Fibroblast of skin of left biceps (primary cell): ENCODE measurements at places on chromosomes 12 and 14.

GRCh38 chr12:43029971-43030370 lies 440.4 kb upstream of the PRICKLE1 start:
- DNase-seq, result no peak

GRCh38 chr14:59301354-59301753 lies 112.9 kb downstream of the DAAM1 start:
- DNase-seq, result no peak

DNA sequence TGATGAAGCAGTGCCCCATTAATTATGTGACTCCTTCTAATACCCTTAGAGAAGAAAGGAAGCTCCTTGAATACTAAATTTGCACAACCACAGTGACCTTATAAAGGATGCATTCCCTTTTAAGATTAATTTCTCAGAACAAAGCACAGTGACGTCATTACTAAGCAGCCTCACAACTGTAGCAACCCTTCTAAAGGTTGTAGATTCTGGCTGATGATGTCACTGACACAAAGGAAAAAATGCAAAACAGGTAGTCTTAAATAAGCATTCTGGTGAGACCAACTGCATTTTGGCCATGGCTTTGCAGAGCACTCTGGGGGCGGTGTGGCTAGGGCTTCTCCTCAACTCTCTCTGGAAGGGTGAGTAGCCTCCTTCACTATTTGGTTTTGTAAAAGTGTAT lies 38.4 kb upstream of the OR4E1 start:
- no peak for DNase-seq

- no peak for DNase-seq
These were observed 46.9 kb upstream of the FRS2 start for GRCh38 chr12:69423037-69423905.

- no peak for DNase-seq
These were observed 41.9 kb downstream of the SLC38A4 start for GRCh38 chr12:46783871-46784270.

DNA sequence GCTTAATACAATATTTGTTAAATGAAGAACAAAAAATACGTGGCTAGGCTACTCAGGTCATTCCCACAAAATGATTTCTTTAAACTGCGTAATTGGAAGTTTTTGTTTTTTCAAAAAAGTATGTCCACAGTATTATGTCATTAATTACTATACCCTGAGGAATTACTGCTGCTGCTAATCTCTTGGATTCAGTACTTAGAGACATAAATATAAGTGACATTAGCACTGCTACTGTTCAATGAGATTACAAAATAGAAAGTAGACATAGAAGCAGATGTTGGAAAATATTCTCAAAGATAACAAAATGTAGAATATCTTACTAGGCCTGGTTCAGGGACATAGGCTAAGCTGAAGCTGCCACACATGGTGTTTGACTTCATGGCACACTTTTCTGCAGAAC lies 36.3 kb downstream of the HMGA2 start:
- DNase-seq, result no peak

- DNase-seq, result no peak
These were observed 68.6 kb upstream of the DIO3 start for GRCh38 chr14:101492716-101493115.

- DNase-seq, result no peak
These were observed 84.6 kb downstream of the SETD3 start for GRCh38 chr14:99395909-99396530.

- DNase-seq, result no peak
These were observed 8.8 kb downstream of the GALNT16 start for GRCh38 chr14:69268763-69269162.

DNA sequence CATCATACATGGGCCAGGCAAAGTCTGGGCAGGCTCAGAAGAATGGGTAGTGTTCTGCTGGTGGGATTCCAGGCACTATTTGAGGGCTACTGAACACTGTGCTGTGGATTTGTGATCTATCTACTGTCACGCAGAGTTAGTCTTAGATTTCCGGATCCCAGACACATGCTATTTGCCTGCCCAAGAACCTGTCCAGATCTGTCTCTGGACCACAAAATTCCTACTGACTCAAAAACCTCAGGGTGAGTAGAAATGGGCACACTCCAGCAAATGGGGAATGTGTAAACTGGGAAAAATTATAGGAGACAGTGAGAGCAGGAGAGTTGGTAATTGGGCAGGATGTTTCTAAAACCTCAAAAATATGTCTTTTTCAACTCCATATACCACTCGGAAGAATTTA lies 129.9 kb downstream of the GALC start:
- no peak for DNase-seq

- peak; percentile 81 for DNase-seq
These were observed 47.4 kb upstream of the SRSF5 start for GRCh38 chr14:69719501-69719951.

- DNase-seq, result no peak
These were observed 10.7 kb downstream of the SFSWAP start for GRCh38 chr12:131721548-131721947.

DNA sequence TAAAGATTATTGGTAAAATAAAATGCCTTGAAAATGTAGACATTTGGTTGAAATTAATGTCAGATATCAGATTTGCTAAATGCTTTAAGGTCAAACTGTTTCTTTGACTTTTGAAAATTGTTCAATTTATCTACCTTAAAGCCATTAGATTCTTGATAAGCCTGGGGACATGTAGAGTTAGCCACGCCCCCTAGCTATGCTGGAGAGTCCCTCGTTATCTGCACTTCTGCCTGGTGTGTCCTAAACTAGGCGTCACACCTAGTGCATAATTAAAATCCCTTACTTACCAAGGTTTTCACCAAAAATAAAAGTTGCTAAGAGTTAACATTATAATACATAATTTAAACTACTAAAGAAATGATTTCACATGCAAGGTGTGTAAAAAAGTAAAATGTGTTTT lies 79.5 kb downstream of the EGLN3 start:
- no peak for DNase-seq

DNA sequence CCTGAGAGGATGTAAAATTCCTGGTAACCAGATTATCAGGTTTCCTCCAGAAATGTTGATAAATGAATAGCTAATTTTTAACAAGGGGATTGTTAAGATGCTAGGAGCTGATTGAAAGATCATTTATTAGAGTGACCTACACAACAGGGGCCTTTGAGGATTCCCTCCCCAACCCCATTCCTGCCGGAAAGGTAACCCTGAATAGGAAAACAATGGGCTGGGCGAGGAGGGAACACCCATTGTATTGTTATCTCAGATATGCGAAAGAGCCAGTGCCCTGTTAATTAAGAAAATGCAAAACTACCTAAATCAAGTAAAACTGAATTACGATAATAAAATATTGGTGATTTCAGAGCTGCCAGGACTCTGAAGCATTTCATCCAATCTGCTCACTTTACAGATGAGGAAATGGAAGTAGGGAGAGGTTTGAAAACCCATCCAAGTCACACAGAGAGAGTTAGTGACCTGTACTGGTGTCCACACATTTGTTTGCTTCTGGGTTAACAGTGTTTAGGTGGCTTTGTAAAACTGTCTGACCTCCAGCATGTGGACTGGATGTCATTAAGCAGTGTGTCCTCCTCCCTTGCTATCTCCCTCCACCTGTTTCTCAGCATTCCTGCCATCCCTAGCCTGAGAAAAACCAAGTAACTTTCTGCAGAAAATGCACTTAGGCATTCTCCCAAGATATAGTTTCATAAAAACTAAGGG lies 214.8 kb downstream of the TTC6 start:
- DNase-seq, result no peak

DNA sequence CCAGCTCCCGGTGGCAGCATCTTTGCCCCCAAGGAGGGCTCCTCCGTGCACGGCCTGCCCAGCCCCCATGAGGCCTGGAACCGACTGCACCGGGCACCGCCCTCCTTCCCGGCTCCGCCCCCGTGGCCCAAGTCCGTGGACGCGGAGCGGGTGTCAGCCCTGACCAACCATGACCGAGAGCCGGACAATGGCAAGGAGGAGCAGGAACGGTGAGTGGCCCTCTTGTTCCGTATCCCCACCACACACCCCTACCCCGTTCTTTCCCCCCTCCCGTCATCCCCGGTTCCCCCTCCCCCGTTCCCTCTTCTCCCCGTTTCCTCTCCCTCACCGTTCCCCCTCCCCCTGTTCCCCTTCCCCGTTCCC lies 28.3 kb downstream of the LRCOL1 start:
- DNase-seq, result no peak

- no peak for DNase-seq
These were observed 40.8 kb downstream of the GPR65 start for GRCh38 chr14:88045705-88046104.

DNA sequence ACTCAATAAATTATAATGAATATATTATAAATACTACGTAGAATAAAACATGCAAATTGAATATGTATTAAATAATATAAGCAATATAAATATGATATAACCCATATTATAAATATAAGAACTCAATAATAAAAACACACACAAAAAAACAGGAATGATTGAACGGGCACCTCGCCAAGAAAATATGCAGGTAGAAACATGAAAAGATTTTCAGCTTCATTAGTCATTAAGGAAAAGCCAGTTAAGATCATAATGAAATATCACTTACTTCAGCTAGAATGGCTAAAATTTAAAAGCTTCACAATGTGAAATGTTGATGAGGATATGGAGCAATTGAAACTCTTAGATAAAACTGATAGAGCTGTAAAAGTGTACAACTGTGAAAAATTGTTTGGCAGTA lies 17.8 kb upstream of the SEL1L start:
- no peak for DNase-seq

GRCh38 chr12:68505970-68506369 lies 104.7 kb upstream of the RAP1B start:
- no peak for DNase-seq

DNA sequence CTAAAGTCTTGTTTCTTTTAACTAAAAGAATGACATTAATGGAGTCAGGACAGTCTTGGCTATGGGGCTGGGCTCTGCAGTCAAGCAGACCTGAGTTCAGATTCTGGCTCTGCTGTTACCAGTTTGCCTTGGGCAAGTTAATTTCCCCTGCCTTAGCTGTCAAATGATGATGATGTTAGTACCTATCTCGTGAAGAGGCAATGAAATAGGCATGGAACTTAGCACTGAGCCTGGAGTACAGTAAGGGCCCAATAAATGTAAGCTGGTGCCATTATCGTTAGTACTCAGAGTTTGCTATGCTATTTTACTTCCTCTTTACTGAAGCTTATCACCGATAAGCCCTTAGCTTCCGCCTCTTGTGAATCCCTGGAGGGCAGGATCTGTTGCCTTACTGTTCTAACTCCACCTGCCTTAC lies 8.5 kb downstream of the FBXW8 start:
- no peak for DNase-seq

- no peak for DNase-seq
These were observed 93.0 kb downstream of the KCNH5 start for GRCh38 chr14:62952226-62952625.

DNA sequence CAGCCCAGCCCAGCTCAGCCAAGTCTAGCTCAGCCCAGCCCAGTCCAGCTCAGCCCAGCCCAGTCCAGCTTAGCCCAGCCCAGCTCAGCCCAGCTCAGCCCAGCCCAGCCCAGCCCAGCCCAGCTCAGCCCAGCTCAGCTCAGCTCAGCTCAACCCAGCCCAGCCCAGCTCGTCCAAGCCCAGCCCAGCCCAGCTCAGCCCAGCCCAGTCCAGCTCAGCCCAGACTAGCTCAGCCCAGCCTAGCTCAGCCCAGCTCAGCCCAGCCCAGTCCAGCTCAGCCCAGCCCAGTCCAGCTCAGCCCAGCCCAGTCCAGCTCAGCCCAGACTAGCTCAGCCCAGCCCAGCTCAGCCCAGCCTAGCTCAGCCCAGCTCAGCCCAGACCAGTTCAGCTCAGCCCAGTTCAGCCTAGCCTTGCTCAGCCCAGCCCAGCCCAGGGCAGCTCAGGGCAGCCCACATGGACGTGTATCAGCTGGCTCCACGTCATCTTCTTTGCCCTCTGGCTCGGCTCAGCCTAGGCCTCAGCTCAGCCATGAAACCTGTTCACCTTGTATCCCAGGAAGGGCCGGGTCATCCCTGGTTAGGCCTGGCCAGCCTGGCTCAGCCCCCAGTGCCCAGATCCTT lies 185.6 kb downstream of the TMEM121 start:
- no peak for DNase-seq

GRCh38 chr12:125341422-125341821 lies 276.2 kb downstream of the AACS start:
- DNase-seq, result no peak

DNA sequence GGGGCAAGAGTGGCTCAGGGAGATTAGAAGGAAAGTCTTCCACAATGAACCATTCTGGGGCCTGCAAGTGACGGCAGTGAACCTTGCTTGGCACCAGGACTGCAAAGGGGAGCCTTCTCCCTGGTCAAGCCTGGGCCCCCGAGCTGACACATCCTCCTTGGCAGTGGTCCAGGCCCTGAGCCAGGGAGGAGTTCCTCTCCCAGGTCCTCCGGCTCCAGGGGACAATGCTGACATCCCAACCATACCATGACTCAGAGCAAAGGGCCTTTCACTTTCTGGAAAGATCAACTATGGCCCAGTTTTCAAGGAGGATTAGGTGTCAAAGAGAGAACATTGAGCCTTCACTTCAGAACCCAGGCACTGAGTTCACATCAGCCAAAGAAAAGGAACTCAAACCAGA lies 756.5 kb upstream of the TBX3 start:
- DNase-seq, result no peak

DNA sequence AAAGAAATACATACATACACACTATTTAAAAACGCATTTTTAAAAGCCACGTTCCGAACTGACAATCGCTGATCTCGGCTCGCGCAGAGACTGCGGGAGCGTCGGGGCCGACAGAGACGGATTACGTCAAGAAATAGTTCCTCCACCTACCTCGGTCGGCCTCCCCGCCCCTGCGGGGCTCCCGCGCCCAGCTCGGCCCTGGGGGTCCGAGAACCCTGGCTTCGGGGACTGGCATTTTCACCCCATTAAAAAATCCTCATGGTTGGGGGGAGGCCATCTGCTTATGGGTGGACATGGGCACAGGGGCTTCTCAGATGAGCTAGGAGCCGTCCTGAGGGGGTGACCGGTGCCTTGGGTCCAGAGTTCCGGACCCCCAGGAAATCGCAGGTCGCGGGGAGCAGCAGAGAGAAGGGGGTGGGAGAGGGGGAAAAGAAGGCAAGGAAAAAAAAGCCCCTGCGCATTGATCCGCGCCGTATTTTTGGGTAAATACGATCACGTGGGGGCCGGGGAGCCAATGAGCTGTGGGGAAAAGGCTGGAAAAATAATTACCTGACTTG lies 324 bp upstream of the HOXC9 start:
- DNase-seq, result peak; percentile 80

GRCh38 chr14:32205984-32206383 lies 2.9 kb upstream of the RNU6-8 start:
- DNase-seq, result no peak

DNA sequence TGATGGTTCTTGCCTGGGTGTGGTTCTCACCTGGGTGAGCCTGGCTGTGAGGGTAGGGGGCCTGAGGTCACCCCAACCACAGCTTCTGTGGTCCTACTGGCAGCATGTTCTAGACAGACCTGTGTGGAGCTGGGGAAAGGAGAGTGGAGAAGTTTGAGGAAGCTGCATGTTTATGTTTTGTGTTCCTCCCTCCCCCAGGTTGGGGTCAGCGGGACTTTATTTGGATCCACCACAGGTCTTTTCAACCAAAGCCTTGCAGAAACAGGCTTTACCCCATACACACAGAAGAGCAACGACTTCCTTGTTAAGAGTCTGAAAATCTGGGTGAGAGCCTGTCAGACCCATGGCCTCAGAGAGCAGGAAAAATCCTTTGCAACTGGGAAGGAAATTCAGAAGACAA lies 5.6 kb downstream of the CD9 start:
- DNase-seq, result no peak

- DNase-seq, result no peak
These were observed 474 bp downstream of the FITM1 start for GRCh38 chr14:24130717-24131548.
